Hair follicular keratinocyte (primary cell): ENCODE measurements at places on chromosomes 4 and X. TPM values are rescaled to one million over a fixed set of nuclear protein-coding genes. Genes with fewer than 3 reads are reported as not detected.

Gene MAGEE1
- total RNA-seq: 0.94 and 2.8 TPM in 2 replicates

Gene RASSF6
- 7.4 and 7.5 TPM in 2 replicates for total RNA-seq

Gene CDKN2AIP
- total RNA-seq: 11.2 and 14.0 TPM in 2 replicates

Gene FREM3
- not detected in 2 replicates for total RNA-seq

Gene SMIM10
- 0.27 TPM in 1 of 2 replicates, not detected in the other for total RNA-seq

Gene H2AZ1
- 342 and 890 TPM in 2 replicates for total RNA-seq

Gene PITX2
- 0.53 TPM in 1 of 2 replicates, not detected in the other for total RNA-seq

Gene HS3ST1
- total RNA-seq: 0.72 and 0.94 TPM in 2 replicates
